ENCODE measurements at places on chromosomes 16 and 17. TPM values are rescaled to one million over a fixed set of nuclear protein-coding genes. Genes with fewer than 3 reads are reported as not detected.

XYLT1 gene
- 0.67 TPM for total RNA-seq

TAT gene
- total RNA-seq, result 0.06 TPM

SDR42E2 gene
- not detected for total RNA-seq

GRAP gene
- total RNA-seq, result 0.28 TPM

TMEM114 gene
- total RNA-seq, result not detected

PHOSPHO1 gene
- total RNA-seq, result 0.80 TPM

CXCL16 gene
- 13.8 TPM for total RNA-seq

KRT9 gene
- total RNA-seq, result not detected

FADS6 gene
- total RNA-seq, result not detected

CMTM4 gene
- 31.2 TPM for total RNA-seq

MPP2 gene
- 1.7 TPM for total RNA-seq

TBC1D3C gene
- not detected for total RNA-seq

HCFC1R1 gene
- 222 TPM for total RNA-seq

HOXB6 gene
- total RNA-seq, result 4.0 TPM

TPPP3 gene
- total RNA-seq, result 14.0 TPM

LPCAT2 gene
- total RNA-seq, result 5.7 TPM

LRRC75A gene
- total RNA-seq, result 1.2 TPM

HAGHL gene
- total RNA-seq, result 21.7 TPM

DGKE gene
- 3.8 TPM for total RNA-seq
